ENCODE measurements at places on chromosomes 16 and 17.

DNA sequence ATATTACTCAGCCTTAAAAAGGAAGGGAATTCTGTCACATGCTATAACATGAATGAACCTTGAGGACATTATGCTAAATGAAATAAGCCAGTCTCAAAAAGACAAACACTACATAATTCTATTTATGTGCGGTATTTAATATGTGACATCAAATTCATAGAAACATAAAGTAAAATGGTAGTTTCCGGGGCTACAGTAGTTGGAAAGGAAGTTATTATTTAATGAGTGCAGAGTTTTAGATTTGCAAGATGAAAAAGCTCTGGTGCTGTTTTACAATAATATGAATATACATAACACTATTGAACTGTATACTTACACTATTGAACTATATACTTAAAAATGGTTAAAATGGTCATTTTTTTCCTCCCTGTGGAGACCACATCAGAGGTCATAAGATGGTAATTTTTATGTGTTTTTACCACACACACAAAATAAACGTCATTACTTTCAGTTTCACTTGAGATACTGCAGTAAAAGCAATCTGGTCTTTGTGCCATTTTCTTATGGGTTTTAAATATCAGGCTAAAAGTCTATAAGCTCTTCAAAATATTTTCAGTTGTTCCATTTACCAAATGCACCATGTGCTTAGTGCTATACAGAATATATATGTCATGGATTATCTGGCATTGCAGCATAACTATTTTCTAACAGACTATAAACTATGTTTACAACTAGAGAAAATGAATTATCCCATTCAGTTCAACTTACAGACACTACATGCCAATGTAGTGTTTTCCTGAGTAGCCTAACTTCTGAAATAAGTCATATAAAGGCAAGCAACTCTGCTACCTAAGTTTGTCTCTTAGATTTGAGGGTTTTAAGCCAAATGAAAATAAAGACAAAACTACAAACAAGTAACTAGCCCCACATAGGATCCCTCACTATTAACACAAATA is 90.9 kb downstream of the SPAG9 start:
- H3K4me3 ChIP-seq: no peak overlapping the region
- no peak for DNase-seq
- H3K27ac ChIP-seq: no peak overlapping the region
- no peaks in the 10 kb centered on the region for H3K4me1 ChIP-seq
- H3K27me3 ChIP-seq: no peaks in the 10 kb centered on the region
- H3K36me3 ChIP-seq: peaks cover 7% of the 10 kb centered on the region

GRCh38 chr16:30075503-30076275 is at the start of gene PPP4C:
Gene PPP4C (plus strand): TSS chr16:30075994. CDS start chr16:30076378, 384 bp downstream.
- H3K36me3 ChIP-seq: peaks cover 14% of the 10 kb centered on the region
- H3K27me3 ChIP-seq: no peaks in the 10 kb centered on the region
- H3K4me3 ChIP-seq: peak within 1 kb of the TSS; percentile 90
- peaks cover 66% of the 10 kb centered on the region for H3K4me1 ChIP-seq
- peak within 1 kb of the TSS; percentile 82 for H3K27ac ChIP-seq

- H3K27ac ChIP-seq: peak overlapping the region; percentile 53
- peaks cover 26% of the 10 kb centered on the region for H3K36me3 ChIP-seq
- H3K4me3 ChIP-seq: peak overlapping the region; percentile 64
- peak; percentile 95 for DNase-seq
- H3K4me1 ChIP-seq: peaks cover 77% of the 10 kb centered on the region
- H3K27me3 ChIP-seq: peaks cover 12% of the 10 kb centered on the region
These were observed 660 bp upstream of the PRRT2 start for GRCh38 chr16:29811170-29811895.

GRCh38 chr17:30253312-30253711 is 17.8 kb upstream of the SLC6A4 start:
- H3K27ac ChIP-seq: no peak overlapping the region
- no peaks in the 10 kb centered on the region for H3K27me3 ChIP-seq
- peaks cover 9% of the 10 kb centered on the region for H3K36me3 ChIP-seq
- no peak overlapping the region for H3K4me3 ChIP-seq

DNA sequence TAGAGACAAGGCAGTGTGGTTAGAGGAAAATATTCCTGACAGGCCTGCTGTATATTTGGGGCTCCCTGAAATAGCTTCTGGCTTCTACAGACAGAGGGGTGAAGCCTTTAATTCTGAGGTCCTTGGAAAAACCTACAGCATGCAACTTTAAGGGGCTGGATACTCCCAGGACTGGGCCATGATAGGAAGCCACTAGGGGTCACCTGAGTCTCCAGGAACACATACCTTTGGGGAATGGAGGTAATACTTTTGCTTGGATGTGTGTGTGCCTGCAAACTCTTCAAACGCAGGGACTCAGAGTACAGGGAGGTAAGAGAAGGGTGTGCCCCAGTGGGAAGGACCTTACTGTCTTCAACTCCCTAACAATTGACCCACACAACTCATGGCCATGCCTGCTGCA is 4.1 kb downstream of the ASIC2 start:
- no peak overlapping the region for H3K27ac ChIP-seq
- H3K4me1 ChIP-seq: peaks cover 5% of the 10 kb centered on the region
- no peaks in the 10 kb centered on the region for H3K27me3 ChIP-seq
- no peaks in the 10 kb centered on the region for H3K36me3 ChIP-seq

GRCh38 chr17:34252444-34253138 is 2.5 kb upstream of the CCL2 start:
- no peak for DNase-seq
- no peaks in the 10 kb centered on the region for H3K36me3 ChIP-seq
- H3K27me3 ChIP-seq: no peaks in the 10 kb centered on the region
- no peaks in the 10 kb centered on the region for H3K4me1 ChIP-seq
- no peak overlapping the region for H3K27ac ChIP-seq

- H3K36me3 ChIP-seq: no peaks in the 10 kb centered on the region
- H3K27ac ChIP-seq: no peak overlapping the region
- no peaks in the 10 kb centered on the region for H3K27me3 ChIP-seq
- no peaks in the 10 kb centered on the region for H3K4me1 ChIP-seq
- no peak overlapping the region for H3K4me3 ChIP-seq
- no peak for DNase-seq
These were observed 15.1 kb upstream of the IRF8 start for GRCh38 chr16:85883813-85884212.

- no peak overlapping the region for H3K27ac ChIP-seq
- no peak for DNase-seq
- no peaks in the 10 kb centered on the region for H3K4me1 ChIP-seq
- H3K4me3 ChIP-seq: no peak overlapping the region
- peaks cover 88% of the 10 kb centered on the region for H3K36me3 ChIP-seq
These were observed 95.9 kb downstream of the ABCC1 start for GRCh38 chr16:16045296-16045695.

GRCh38 chr16:4593086-4593485 is 21.6 kb downstream of the UBALD1 start:
- no peak overlapping the region for H3K4me3 ChIP-seq
- DNase-seq: no peak
- H3K36me3 ChIP-seq: no peaks in the 10 kb centered on the region
- peaks cover 2% of the 10 kb centered on the region for H3K4me1 ChIP-seq
- H3K27me3 ChIP-seq: peaks cover 4% of the 10 kb centered on the region

DNA sequence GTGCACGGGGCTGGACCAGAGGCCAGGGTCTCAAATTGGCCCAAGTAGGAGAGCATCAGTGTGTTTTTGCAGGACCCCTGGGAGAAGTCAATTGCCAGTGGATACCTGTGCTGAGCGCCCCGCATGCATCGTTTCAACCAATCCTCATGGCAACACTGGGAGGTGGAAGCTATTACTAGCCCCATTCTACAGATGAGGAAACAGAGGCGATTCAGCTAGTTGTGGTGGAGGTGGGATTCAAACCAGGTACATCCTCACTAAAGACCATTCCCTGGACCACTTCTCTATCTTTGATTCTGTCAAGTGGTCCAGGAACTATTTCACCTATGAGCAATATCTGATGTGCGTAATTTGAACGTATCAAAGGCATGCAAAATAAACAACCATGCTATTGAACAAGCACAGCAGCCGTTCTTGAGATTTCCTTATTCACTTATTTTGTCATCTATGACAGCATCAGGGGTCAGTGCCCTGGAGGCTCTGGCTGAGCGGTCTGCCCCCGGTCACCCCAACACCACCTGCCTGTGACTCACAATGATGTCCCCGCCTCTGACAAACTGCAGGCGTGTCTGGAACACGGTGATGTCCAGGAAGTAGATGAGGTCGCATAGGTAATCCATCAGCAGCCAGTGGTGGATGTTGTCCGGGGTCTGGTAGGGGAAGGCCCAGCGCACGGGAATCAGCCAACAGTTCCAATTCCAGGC is 54.0 kb downstream of the CNGB1 start:
- no peak overlapping the region for H3K27ac ChIP-seq
- H3K27me3 ChIP-seq: peaks cover 29% of the 10 kb centered on the region
- H3K36me3 ChIP-seq: no peaks in the 10 kb centered on the region

DNA sequence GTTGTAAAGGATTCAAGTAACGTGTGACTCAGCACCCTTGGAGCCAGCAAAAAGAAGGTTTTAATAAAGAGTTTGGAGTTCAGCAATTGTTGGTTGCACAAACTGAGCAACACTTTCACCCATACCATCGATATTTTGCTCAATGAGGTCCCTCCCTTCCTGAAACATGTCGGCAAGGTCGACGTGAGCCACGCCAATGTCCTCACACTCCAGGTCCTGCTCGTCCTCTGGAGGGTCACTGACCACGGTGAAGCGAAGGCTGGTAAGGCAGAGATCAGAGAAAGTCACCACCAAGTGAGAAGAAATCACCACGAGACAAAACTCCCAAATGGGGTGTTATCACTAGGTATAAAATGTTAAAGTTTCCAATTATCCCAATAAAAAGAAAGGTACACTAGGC is 98.3 kb downstream of the RPGRIP1L start:
- H3K4me3 ChIP-seq: no peak overlapping the region
- DNase-seq: no peak
- H3K36me3 ChIP-seq: no peaks in the 10 kb centered on the region
- no peaks in the 10 kb centered on the region for H3K27me3 ChIP-seq
- H3K27ac ChIP-seq: no peak overlapping the region

- DNase-seq: no peak
- H3K27ac ChIP-seq: no peak overlapping the region
These were observed 13.5 kb downstream of the KNOP1 start for GRCh38 chr16:19704321-19705145.

DNA sequence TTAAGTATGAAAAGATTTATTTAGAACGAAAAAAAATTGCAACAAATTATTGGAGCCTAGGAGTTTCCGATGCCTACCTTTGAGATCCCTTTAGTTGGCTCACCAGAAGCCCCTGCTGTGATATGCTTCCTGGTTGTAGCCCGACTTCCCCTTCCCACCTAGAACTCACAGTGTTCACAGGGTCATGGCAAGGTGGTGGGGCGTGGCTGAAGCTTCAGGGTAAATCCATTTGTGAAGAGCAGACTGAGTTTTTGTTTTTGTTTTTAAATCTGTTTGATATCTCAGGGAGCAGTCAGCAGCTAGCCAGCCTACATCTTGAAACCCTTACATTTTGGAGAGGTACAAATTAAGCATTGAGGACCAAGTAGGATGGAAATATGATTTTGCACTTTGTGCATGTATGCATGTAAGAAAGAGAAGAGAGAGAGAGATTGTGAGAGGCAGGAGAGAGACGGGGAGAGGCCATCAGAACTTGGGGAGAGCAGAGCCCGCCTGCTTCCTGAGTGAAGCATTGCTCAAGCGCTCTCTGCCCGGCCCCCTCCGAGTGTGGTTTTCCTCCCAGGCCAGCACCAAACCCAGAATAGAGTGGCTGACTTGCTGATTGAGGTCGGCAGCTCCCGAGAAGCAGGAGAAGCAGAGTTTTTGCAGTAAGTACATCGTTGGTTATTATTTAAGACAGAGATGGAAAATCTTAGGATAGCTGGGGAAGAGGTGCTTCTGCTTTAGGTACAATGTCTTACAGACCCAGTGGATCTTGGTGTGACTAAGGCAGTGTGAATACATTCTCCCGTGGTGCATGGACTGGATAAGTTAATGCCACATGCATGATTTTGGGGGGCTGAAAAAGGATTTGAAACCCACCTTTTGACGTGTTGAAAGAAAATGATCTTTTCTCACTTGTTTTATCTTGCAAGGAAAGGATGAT is 64.2 kb downstream of the SPECC1 start:
- H3K27me3 ChIP-seq: peaks cover 5% of the 10 kb centered on the region
- H3K27ac ChIP-seq: no peak overlapping the region
- H3K4me1 ChIP-seq: no peaks in the 10 kb centered on the region
- H3K4me3 ChIP-seq: no peak overlapping the region
- no peaks in the 10 kb centered on the region for H3K36me3 ChIP-seq
- DNase-seq: no peak

DNA sequence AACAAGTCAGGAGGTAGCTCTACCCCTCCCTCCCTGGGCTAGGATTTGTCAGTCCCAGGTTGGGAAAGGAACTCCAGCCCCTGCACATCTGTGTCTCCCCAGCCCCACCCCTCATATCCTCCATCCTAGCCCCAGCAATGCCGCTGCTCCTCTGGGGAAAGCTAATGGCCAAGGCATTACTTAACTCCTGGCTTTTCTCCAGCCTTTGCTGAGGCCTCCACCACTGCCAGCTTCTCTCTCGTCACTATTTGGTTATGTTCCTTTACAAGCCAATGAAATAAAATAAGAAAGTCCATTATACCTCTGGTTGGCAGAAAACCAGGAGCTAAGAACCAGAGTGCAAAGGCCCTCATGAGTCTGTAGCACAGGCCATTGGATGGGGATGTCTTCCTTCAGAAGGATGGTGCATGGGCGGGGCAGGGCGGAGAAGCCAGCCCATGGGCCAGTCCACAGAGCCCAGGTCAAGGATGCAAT is 171.0 kb downstream of the CCDC182 start:
- no peak overlapping the region for H3K27ac ChIP-seq
- H3K4me3 ChIP-seq: no peak overlapping the region
- H3K36me3 ChIP-seq: peaks cover 7% of the 10 kb centered on the region
- H3K27me3 ChIP-seq: no peaks in the 10 kb centered on the region

DNA sequence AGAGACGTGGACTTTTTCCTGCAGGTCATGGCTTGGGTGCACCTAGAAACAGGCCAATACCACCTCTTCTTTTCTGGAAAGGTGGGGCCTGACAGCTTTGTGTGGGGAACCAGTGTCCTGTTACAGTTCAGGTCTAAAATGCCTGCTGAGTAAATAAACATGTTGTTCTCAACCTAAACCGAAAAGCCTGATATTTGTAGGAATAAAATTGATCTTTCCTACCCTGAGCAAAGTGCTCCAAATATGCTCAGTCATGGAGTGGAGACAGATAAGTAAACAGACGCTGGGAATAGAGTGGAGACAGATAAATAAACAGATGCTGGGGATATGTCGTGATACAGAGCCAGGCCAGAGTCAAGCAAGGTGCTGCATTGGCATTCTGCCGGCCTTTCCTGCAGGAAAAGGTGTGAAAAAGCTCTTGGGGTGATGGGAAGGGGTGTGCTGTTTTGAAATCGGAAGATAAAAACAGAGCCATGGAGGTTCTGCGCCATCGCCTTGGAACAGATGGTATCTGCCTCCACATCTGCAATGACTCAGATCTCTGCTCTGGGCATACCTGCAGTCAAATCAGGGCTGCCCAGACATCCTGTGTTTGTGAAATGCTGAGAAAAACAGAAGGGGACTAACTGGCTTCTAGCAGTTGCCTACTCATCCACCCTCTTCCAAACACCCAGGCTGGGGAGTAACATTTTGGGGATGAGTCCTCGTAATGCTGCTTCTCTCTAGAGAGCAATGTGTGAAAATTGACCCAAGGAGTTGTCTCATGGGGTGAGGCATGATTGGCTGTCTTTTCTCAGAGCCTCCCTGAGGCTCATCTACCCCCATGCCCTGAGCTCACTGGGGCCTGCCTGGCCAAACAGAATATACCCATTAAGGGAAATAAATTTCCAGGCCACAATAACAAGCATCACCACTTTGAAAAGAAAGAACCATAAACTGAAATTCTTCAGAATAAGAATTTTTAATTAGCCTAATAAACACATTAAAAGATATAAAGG is 16.8 kb upstream of the TRPV2 start:
- DNase-seq: peak; percentile 79
- H3K27ac ChIP-seq: peak overlapping the region; percentile 76
- peaks cover 58% of the 10 kb centered on the region for H3K4me1 ChIP-seq
- no peaks in the 10 kb centered on the region for H3K27me3 ChIP-seq
- no peaks in the 10 kb centered on the region for H3K36me3 ChIP-seq

Data from HepG2 (cell line).